Hematopoietic multipotent progenitor cell treated with erythropoietin and hydrocortisone succinate and interleukin-3 and kit ligand, for 17 days (in vitro differentiated cells): ENCODE measurements at places on chromosomes 1 and 21.

- DNase-seq, result no peak
Observed at GRCh38 chr1:160685266-160685665, 26.4 kb downstream of the CD48 start.

DNA sequence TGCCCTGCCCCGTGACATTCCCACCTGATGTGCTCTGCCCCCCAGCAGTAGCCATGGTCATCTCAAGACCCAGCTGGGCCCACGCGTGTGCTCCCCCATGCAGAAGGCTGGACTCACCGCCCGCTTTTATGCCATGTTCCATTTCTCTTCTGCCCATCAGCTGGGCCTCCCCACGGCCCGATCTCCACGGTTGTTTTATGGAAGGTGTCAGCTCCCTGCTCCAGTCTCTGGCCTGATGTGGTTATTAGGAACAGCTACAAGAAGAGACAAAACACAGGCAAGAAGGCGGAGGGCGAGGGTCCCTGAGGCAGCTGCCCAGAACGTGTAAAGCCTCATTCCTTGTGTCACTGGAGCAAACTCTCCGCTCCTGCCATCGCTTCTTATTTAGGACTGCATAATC lies 50.2 kb upstream of the DISP3 start:
- no peak for DNase-seq

DNA sequence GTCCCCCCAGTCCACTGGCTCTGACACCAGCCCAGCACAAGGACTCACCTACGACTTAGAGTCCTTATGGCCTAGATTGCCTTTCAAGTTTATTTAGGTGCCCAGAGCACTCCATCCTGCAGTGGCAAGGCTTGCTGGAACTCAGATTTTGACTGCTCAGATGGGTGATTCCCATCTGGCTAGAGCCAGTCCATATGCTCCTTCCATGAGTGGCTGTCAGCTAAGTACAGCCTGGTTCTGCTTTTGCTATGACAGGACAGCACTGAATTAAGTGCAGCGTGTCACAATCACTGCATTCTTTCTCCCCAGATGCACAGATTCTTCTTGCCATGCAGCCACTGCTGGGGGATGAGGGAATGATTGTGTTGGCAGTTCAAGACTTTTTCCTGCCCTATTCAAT lies 43.8 kb downstream of the GPR52 start:
- no peak for DNase-seq

DNA sequence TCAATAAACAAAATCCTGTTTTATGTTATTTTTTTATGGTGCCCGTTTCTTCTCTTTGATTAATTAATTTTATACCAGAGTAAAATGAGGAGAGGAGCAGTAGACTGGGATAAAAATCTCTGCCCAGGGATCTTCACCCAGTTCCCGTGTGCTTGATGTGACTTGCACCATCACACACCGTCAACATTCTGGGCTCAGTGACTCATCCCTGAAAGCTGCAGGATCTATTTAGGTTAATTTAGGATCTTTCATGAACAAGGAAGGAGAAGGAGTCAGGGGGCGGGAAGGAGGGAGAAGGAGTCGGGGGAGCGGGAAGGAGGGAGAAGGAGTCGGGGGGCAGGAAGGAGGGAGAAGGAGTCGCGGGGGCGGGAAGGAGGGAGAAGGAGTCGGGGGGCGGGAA lies 182.4 kb downstream of the SMYD3 start:
- no peak for DNase-seq

- no peak for DNase-seq
Observed at GRCh38 chr1:172629638-172630037, 29.3 kb upstream of the FASLG start.

DNA sequence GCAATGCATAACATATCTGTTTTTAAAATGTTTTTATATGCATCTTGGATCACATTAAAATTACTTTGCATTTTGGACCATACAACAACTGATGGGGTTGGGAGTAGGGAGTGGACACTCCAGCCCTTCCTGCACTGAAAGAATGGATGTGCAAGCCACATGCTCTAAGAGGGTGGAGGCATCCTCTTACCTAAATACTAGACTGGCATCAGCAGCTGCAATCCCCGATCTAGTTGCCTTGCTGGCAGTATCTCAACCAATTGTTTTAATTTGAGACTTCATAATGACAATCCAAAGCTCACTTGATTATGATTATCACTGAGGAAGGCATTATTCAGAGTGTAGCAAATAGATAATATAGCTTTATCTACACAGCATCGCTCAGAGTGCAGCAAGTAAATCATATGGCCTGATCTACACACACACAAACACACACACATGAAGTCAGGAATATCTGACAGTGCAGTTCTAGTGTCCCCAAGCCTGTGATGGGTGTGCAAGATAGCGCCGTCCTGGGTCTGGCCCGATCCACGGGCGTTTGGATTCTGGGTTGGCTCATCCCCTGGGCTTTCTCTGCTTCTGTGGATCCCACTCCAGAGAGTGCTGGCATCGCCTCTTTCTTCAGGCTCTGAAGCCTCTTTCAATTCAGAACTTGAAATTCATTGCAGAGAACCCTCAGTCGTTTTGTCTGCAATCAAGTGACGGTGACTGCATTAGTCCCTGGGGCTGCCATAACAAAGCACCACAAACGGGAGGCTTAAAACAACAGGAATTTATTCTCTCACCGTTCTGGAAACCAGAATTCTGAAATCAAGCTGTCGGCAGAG lies 181.3 kb downstream of the ETS2 start:
- peak; percentile 6 for DNase-seq

DNA sequence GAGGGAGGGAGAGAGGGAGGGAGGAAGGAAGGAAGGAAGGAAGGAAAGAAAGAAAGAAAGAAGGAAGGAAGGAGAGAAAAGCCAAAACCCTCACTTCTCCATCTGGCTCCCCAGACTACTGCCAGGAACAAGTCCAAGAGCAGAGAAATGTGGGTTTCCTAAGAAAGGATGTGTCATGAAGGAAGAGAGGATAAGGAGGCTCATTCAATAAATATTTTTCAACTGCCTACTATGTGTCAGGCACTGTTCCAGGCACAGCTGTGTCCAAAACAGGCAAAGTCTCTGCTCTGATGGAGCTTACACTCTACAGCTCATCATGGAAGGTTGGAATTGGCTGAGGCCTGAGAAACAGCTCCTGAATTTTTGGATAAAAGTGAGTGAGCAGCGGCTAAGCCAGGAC lies 42.6 kb upstream of the ATP2B4 start:
- DNase-seq, result no peak

GRCh38 chr21:33007747-33008146 lies 18.0 kb upstream of the OLIG2 start:
- no peak for DNase-seq

GRCh38 chr1:201171063-201172036 lies 17.1 kb upstream of the TMEM9 start:
- no peak for DNase-seq
